AG08396 (cell line): ENCODE measurements at places on chromosomes 13 and 19.

DNA sequence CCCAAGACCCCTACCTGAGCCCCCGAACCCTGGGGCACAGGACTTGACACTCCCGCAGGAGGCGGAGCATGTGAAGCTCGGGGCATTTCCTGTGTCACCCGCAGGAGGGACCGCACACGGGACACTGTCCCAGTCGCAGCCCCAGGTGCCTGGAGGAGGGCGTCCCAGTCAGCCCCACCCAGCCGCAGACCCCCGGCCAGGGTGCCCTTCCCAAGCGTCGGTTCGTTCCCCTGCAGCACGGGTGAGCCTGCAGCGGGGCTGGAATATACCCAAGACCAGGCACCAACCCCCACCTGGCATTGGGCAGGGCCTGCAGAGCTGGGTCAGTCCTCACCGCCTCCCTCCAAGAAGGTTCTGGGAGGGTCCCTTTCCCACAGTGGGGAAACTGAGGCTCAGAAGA lies 21.6 kb downstream of the TCF3 start:
- DNase-seq, result no peak

GRCh38 chr13:46166224-46166584 lies 15.8 kb downstream of the LCP1 start:
- DNase-seq, result no peak

GRCh38 chr13:33262062-33262487 lies 23.5 kb downstream of the STARD13 start:
- DNase-seq, result no peak

- no peak for DNase-seq
Observed at GRCh38 chr13:20565115-20565736, 1.7 kb upstream of the IFT88 start.

- no peak for DNase-seq
Observed at GRCh38 chr13:27252467-27252866, 1.1 kb downstream of the RPL21 start.

- DNase-seq, result no peak
Observed at GRCh38 chr13:50358231-50359040, 343.2 kb downstream of the KCNRG start.

DNA sequence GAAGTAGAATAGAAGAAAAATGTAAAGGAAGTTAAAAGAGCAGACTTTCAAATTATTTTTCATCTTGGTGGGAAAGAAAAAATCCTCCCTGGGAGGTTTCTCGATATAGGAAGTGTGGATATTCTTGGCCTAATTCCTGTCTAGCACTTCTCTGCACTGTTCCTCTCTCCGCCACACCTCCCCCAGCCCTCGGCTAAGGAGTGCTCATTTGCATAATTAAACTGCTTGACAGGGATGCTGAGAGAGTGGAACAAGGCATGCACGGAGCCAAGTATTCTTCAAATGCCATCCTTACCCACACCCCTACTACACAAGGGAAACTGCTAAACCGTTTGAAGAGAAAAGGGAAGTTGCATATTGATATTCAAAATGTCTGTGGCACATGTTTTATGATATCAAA lies 511.0 kb upstream of the HTR2A start:
- no peak for DNase-seq

GRCh38 chr19:11587302-11587974 lies 9.8 kb upstream of the ZNF627 start:
- peak; percentile 84 for DNase-seq

GRCh38 chr19:16175954-16176353 lies 2.6 kb upstream of the CIB3 start:
- no peak for DNase-seq

DNA sequence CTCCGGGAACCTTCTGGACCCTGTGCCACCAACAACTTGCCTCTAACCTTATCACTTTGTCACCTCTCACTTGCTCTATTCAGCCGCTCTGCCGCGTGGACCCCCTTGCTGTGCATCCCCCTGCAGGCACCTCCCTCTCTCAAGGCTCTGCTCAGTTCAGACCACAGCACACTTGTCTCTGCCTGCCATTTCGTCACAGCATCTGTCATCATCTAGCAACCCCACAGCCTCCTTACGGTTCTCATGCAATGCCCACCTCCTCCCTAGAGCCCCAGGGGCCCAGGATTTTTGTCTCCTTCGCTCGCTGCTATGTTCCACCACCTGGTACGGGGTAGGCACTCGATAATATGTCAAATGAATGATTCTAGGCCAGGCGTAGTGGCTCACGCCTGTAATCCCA lies 4.8 kb downstream of the HAUS8 start:
- DNase-seq, result no peak

GRCh38 chr19:50506700-50507099 lies 4.3 kb downstream of the JOSD2 start:
- no peak for DNase-seq

DNA sequence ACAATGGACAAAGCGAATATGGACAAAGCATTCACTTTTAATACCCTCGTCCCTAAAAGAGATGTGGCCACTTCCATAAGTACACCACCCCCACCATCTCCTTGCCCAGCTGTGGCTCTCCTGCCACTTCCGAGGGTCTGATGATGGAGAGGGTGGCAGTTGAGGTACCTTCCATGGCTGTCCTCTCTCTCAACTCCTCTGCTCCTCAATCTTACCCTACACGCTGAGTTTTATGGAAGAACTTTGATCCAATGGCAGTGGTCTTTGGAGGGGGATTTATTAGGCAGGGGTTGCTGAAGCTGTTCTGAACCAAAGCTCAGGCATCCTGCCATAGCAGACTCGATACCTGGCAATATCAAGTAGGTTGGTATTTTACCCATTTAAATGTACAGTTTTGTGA lies 413.0 kb downstream of the TSHZ3 start:
- no peak for DNase-seq

DNA sequence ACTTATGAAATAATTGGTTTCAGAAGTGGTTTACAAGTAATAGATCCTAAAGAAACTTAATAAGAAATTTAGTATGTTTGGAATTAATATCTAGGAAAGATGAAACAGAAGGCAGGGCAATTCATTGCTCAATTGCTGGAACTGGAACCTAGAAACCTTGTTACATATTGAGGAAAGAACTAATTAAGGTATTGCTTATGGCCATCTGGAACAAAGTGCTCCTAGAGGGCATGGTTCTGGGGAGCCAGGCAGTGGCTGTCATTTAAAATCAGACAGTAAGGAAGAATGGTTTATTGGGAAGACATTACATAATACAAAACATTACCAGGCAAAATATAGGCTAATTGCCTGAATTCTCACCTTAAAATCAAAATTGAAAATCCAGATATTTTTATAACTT lies 224.1 kb downstream of the SLITRK6 start:
- DNase-seq, result no peak

GRCh38 chr19:52398081-52398441 lies 412 bp downstream of the ZNF528 start:
- DNase-seq, result peak; percentile 45

DNA sequence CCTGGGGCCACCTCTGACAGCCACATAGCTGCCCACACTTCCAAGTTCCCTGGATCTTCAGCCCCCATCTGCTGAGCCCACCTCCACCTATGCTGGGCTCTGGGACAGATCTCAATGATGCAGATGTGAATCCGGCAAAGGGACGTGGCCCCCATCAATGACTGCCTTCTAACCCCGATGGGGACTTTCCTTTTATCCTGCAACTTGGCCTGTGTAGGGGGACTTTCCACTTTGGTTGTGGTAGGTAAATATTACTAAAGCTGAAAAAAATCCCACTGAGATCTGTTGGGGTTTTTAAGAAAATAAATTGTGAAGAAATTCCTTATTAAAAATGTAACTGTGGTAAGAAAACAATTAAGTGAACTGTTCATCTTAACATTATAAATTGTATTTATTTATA lies 20.8 kb upstream of the ASPDH start:
- DNase-seq, result no peak

DNA sequence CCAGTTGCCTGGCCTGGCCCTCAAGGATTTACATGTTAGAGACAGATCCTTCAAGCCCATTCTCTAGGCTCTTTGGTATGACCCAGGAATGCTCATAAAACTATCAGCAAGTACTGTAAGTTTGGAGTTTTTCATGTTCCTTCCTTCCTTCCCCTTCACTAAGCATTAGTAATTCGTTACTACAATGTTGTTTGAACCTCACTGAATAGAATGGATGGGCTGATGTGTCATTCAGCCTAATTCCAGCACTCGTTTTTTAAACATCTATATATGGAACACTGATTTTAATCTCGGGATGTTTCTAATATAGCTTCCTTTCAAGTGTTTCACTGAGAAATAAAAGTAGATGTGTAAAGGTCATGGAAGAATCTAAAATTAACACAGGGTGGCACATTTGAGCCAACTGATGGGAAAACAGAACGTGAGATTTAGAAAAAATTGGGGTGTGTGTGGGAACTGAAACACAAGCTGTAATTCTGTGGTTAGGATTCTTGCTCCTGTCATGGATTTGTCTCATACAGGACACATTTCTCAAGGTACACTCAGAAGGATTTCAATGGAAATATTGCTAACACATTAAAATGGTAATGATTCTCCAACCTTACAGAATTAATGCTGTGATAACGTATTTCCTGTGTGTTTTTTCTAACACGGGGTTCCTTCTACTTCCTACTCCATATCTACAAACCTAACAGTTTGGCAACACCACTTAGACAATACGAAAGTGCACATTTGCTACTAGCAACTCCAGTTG lies 93.4 kb downstream of the FLT1 start:
- DNase-seq, result peak; percentile 16

DNA sequence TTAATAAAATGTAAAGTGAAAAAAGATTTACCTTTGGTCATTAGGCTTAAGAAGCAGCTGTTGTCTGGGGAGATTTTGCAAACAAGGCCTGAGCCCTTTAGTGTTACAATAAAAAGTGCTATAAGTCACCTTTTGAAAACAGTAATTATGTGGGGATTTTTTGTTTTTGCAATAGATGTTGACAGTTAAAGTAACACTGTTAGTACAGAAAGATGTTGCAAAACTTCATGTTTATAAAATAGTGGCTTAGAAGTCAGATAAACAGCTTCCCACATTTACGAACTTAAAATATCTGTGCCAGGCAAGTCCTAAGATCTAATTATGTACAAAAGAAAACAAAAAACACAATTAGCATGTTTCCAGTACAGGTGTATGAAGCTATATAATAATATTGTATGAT lies 138.0 kb upstream of the IRS2 start:
- no peak for DNase-seq

- DNase-seq, result no peak
Observed at GRCh38 chr13:42977219-42977659, 14.8 kb downstream of the EPSTI1 start.
